ENCODE measurements at places on chromosomes 1 and 21.

DNA sequence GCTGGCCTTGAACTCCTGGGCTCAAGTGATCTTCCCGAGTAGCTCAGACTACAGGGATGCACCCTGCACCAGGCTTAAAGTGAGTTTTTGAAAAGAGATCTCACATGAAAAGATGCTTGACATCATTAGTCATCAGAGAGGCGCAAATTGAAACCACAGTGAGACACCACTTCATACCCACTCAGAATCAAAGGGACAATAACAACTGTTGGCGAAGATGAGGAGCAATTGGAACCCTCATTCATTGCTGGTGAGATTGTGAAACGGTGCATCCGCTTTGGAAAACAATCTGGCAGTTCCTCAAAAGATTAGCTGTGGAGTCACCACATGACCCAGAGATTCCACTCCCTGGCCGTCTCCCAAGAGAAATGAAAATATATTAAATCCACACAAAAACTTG lies 122.3 kb downstream of the PGBD5 start:
- no peak for DNase-seq

- DNase-seq, result no peak
Observed at GRCh38 chr21:26032263-26032662, 138.3 kb downstream of the APP start.

DNA sequence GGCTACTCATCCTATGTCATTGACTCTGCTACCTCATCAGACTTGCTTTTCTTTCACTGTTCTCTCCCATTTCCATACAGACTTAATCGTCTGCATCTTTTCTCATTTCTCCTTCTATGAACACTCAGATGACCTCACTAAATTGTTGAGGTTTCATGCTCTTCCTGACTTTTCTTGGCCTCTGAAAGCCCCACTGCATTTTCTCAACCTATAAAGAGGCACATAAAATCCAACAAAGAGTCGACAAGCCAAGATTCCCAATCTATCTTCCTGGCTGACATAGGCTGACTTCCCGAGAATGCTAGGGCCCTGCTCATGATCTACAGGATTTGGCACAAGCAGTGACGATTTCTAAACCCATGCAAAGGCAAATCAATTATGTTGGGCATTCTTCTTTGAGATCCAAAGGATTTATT lies 280.8 kb upstream of the DPYD start:
- DNase-seq, result no peak

- DNase-seq, result no peak
Observed at GRCh38 chr1:202029171-202029665, 18.8 kb downstream of the ELF3 start.

GRCh38 chr1:208731981-208732821 lies 488.0 kb upstream of the PLXNA2 start:
- DNase-seq, result no peak

DNA sequence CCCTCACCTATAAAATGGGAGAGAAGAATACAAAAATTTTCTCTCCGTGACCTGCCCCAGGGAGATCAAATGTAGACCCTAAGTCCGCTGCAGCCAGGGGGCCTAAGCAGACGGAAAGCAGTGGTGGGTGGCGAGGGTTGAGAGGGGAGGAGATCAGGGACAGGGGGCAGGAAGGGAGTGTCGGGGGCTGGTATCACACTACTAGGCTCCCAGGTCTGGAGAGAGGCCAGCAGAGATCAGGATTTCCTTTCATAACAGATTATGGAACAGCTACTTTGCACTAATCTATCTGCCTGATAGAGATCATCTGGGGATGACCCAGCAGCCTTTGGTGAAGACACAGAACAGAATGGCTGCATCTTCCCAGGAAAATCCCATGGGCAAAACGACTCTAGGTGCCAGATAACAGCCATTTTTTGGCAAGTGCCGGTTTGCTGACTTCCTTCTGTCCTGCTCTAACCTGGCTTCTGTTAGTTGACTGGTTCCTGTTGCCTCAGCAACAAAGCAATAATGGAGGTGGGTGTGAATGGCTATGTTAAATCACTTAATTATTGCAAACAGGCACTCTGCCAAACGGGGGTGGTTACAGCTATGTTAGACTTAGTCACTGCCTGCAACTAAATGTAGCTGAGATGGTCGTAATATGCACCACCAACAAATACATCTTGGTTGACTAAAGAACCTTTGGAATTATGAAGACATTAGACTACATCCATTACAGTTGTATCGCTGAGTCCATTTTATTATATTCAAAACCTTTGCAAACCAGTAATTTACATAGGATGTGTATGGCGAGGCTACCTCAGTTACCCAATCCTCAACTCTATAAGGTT lies 30.0 kb upstream of the EPS8L3 start:
- DNase-seq, result no peak

DNA sequence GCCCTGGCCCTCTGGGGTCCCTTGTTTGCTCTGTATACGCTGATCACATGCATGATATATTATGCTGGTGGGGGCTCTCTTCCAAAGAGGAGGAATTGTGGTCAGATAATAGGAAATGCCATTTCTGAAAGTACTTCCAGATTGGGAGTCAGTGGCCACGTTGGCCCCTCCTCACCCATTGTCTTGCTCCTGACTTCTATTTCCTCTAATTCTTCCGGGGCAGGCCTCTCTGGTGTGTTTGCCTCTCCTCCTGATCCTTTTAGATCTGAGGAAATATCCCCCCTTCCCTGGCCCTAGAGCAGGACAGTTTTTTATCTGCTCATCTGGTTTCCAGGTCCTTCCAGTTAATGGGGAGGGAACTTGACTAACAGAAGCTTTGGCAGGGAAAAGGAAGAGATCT lies 2.9 kb downstream of the VANGL2 start:
- DNase-seq, result no peak

- DNase-seq, result no peak
Observed at GRCh38 chr1:1431845-1432273, 3.6 kb upstream of the VWA1 start.

Data from cerebellar nuclear complex (tissue), 1 donor.